NCI-H748 treated with DMSO at 0.1 percent for 48 hours (cell line): ENCODE measurements at places on chromosomes 11 and 22.

DNA sequence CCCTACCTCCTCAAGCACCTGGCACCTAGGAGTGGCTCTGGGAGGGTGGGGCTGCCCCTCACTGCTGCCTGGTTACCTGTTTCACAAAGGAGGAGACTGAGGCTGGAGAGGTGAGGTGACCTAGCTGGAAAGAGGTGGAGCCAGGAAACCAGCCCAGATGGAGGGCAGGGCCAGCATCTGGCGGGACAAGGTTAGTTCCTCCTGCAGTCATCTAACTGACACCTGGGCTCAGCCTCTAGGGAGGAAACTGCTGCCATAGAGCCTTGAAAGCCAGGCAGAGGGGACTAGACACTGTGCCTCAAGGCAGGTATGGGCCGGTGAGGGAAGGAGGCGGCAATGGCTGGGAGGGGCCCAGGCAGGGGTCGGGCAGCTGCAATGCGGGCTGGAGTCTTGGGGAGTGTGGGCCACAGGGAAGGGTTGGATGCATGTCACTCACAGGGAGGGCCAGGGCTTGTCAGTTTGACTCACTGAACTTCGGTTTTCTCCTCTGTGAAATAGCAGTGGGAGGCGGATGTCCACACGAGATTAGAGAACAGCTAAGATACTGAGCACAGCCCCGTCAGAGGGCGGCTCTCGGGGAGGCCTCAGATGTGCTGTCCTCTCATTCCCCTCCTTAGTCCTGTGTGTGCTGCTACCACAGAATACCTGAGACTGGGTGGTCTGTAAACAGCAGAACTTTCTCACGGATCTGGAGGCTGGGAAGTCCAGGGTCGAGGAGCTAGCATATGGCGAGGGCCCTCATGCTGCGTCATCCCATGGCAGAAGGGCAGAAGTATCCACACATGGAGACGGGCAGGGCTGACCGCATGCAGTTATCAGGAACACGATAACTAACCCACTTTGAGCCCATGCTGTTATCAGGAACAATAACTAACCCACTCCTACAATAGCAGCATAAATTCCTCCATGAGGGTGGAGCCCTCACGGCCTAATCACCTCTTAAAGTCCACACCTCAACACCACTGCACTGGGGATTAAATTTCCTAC, 16.1 kb downstream of the MGAT3 start:
- DNase-seq, result no peak

- no peak for DNase-seq
These were observed 68.8 kb downstream of the PRDM11 start for GRCh38 chr11:45215098-45215865.

DNA sequence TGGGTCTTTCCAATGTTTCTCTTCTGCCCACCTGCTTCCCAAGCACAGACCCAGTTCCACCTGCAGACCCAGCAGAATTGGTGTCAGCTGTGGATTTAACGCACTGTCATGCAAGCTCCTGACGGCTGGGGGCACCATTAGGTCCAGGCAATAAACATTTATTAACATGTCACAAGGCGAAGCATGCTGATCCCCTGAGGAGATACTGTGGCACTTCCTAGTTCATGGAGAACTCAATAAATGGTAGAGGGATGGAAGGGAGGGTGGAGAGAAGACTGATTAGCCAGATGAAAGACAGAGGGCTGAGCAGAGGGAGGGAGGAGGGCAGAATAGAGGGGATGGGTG, 68.3 kb upstream of the TSPAN18 start:
- DNase-seq, result no peak

- no peak for DNase-seq
These were observed 57.2 kb downstream of the RPS6KA4 start for GRCh38 chr11:64415996-64416728.
